ENCODE measurements at places on chromosomes 6 and 20.

DNA sequence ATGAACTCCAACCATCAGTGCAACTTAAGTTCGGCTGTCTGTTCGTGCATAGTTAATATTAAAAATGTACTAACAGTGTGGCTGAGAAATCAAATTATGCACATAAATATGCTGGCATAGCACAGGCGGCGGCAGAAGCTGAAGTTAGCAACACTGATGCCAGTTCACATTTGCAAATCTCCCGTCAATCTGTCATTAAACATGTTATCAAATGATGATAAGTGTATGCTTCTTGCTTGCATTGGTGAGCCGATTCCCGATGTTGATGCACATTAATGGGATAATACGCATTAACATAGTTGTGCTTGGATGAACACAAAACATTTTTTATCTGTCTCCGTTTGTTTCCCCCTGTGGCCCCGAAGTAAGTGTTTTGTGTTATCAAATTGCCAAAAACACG, 309.4 kb downstream of the ZNF217 start:
- DNase-seq: no peak

DNA sequence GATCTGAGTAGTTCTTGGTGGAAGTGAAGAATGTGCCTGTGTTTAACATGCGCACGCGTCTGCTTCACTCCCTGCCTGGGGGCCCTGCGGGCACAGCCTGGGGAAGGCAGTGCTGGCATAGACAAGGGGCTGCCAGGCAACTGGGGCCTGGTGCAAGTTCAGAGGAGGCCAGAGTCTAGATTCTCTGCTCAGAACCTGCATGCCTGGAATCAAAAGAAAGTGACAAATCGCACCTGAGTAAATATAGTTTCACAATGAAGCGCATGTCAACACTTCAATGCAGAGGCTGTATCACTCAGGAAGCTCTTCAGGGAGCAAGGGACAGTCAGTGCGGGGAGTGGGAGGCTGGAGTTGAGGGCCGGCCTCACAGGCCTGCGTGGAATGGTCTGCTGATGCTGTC, 24.2 kb upstream of the PPP1R14C start:
- DNase-seq: no peak

DNA sequence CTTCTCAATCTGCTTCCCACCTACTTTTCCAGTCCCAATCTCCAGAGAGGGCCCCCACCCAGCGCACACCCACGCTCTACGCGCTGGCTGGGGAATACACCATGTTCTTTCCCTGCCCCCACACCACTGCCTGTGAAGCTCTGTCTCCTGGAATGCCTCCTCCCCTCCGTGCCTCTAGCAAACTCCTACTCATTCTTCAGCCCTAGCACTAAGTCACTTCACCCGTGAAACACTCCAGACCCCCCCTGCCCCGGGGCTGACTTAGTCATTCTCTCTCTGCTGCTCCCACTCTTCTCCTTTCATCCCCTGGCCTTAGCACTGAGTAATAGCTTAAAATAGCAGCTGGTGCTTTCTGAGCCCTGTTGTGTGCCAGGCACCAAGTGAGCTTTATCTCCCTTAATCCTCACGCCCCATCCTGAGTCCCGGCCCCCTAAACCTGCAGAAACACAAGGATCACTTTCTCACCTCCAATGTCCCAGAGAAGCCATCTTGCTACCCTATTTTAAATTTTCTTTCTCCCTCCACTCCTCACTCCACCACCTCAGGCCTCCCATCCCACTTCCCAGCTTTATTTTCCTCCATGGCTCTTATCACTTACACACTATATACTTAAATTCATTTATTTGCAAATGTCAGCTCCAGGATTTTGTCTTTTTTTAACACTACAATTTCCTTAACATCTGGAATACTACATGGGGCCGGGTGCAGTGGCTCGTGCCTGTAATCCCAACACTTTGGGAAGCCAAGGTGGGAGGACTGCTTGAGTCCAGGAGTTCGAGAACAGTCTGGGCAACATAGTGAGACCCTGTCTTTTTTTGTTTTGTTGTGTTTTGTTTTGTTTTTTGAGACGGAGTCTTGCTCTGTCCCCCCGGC, 6.3 kb upstream of the PARD6B start:
- peak; percentile 55 for DNase-seq

DNA sequence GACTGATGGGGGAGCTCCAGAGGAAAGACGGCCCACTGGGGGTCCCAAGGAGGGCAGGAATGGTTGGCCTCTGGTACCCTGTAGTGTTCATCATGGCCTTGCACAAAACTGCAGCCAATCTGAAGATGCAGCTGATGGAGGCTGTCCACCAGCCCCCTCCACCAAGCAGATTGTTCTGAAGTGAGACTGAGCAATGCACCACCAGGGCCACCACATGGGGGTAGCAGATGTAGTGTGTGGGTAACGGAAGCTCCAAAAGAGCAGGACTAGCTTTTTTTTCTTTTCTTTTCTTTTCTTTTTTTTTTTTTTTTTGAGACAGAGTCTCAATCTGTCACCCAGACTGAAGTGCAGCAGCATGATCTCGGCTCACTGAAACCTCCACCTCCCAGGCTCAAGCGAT, 181.0 kb upstream of the MYLIP start:
- DNase-seq: no peak

DNA sequence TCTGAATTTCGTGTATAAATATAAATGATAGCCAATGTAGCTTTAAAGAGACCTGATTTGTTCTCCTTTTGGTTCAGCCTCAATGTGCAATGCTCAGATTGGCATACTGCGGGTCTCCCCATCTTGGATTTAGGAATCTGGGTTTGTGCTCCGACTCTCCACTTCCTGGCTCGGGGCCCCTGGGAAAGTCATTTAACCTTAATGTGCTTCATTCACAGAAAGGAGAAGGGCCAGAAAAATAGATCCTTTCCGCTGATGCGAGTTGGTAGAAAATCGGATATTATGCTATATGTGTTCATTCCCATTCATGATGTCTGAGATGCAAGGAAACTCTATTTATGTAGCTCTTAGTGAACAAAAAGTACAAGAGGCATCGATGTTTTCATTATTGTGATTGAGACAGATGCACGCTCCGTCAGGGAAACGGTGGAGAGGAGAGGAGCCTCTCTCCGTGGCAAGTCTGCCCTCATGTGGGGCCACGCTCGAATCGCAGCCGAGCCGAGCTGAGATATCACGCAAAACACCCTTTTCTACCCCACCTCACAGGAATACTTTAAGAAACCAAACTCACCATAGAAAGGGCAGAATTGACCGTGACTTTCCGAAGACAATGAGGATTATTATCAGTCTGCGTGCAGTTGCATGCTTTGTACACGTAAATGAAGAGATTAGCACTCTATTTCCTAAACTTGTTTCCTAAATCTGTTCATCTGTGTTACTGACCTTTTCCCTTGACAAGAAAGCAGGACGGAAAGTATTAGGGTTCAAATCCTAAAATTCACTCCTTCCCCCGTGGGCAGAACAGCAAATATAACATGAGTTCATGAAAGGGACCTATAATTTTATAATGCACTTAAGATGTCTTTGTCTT, 136.6 kb downstream of the COL9A1 start:
- no peak for DNase-seq

GRCh38 chr6:158312165-158312564, at the start of gene TULP4:
TSS of gene TULP4 (plus strand) at chr6:158312465. CDS start at chr6:158314017, 1,552 bp downstream.
- DNase-seq: no peak

GRCh38 chr20:61655591-61655990, 403.5 kb downstream of the CDH4 start:
- DNase-seq: no peak

- no peak for DNase-seq
These were observed 131.1 kb downstream of the PHACTR3 start for GRCh38 chr20:59735486-59735885.

GRCh38 chr6:34386316-34387137, 5.9 kb downstream of the NUDT3 start:
- no peak for DNase-seq

DNA sequence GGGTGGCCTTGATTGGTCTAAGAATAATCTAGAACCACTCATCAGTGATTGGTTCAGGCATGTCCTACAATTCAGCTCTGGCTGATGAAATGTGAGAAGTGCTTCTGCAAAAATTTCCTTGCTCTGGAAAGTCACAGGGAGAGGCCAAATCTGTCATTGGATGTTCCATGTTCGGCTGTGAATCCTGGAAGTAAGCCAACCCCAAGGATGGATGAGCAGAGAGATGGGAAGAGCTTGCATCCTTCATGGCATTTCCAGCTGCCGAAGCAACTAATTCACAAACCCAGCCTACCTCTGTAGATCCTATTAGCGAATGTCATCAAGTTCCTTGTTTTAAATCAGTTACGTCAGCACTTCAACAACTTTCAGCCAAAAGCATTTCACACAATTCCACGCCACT, 187.2 kb upstream of the SOX4 start:
- no peak for DNase-seq

- DNase-seq: no peak
These were observed 65.7 kb downstream of the CYP39A1 start for GRCh38 chr6:46586906-46587305.

GRCh38 chr20:33400812-33401183, 521 bp downstream of the CDK5RAP1 start:
- DNase-seq: no peak

DNA sequence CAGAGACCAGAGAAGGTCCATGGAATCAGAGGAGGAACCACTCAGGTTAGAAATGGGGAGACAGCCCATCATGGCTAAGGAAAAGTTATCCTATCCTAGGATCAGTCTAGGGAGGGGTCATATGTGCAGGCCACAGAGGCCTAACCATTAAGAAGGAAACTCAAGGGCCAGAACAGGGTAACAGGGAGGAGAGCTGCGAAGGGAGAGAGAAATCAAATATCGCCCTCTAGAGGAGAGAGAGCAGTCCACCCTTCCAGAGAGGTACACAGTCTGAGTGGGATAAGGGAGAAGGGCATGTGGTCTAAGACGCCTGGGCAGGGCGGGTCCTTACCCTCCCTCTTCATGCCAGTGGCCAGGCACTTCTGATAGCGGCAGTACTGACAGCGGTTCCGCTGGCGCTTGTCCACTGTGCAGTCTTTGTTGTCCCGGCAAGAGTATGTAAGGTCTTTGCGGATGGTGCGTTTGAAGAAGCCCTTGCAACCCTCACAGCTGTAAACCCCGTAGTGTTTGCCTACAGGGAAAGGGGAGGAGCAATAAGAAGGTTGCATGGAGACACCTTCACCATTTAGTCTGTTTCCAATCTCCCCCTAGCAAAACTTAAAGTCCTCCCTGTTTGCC, 2.9 kb downstream of the RXRB start:
- no peak for DNase-seq

DNA sequence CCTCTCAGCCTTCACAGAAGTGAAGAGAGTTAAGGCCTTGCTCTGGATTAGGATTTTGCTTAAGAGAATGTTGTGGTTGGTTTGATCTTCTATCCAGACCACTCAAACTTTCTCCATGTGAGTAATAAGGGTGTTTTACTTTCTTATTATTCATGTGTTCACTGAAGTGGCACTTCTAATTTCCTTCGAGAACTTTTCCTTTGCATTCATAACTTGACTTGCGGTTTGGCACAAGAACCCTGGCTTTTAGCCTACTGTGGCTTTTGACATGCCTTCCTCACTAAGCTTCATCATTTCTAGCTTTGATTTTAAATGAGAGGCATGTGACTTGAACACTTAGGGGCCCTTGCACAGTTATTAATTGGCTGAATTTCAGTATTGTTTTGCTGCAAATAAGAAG, 166.1 kb upstream of the OPRM1 start:
- DNase-seq: no peak

DNA sequence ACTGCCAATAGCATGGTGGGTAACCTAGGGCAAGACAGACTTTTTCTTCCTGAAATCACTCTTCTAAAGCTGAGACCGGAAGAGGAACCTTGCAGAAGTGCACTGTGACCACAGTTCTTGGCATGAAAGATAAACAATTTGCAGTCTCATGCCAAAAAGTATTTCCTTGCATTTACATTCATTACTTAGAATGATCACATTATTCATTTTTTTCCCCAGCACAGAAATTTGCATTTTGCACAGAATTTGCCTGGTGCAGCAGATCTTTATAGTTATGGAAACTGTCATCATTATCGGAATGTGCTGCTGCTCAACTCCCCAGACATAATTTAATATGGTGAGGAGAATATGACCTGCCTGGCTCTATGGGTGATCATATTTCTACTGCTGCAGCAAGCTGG, 42.2 kb upstream of the EDN3 start:
- DNase-seq: no peak

- DNase-seq: no peak
These were observed 216.2 kb upstream of the ZNF217 start for GRCh38 chr20:53809728-53810365.

DNA sequence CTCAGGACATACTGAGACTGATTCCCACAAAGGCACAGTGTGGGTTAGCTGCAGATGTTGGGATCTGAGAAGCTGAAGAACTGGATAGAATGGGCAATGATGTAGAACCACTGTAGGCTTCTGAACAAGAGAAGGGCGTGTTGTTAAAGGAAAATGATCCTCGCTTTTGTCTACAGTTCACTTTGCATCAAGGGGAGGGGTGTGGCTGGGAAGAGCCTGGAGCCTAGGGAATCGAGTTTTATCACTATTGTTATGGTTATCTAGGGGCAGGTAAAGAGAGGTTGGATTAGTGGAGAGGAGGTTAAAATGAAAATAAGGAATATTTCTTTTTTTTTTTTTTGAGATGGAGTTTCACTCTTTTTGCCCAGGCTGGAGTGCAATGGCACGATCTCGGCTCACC, 768.1 kb downstream of the KIF16B start:
- no peak for DNase-seq

DNA sequence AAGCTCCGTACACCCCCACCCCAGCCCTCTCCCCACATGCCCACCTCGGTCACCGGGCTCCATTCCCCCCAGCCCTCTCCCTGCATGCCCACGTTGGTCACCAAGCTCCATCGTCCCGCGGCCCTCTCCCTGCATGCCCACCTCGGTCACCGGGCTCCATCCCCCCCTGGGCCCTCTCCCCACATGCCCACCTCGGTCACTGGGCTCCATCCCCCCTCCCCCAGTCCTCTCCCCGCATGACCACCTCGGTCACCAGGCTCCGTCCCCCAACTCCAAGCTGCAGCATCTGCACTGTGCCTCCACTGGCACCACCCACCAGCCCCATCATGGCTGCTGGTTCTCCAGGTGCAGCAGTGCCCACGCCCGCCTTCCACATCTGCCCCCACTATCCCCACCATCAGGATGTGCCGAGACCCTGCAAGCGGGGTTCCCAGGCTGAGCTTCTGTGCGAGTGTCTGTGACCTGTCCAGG, 16.8 kb downstream of the TAF4 start:
- DNase-seq: no peak

- DNase-seq: no peak
These were observed 68.4 kb downstream of the ATG5 start for GRCh38 chr6:106257195-106257594.

DNA sequence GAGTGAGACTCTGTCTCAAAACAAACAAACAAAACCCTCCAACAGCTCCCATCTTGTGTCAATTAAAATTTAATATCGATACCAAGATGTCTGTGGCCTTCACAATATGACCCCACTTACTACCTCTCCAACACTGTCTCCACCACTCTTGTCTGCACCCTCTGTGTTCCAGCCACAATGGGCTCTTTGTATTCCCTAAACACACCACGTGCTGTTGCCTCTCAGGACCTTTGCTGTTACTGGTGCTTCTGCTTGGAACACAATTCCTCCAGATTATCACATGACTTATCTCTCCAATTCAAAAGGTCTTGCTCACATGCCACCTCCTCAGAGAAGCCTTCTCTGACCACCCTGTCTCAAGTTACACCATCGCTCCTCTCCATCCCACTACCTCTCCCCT, 6.0 kb upstream of the HCK start:
- DNase-seq: no peak

- no peak for DNase-seq
These were observed 258 bp downstream of the PHF10 start for GRCh38 chr6:169723991-169724493.
